ENCODE measurements at places on chromosomes 3 and 15. TPM values are rescaled to one million over a fixed set of nuclear protein-coding genes. Genes with fewer than 3 reads are reported as not detected.

- H3K27me3 ChIP-seq: no peaks in the 10 kb centered on the region
- peak; percentile 79 for DNase-seq
- H3K27ac ChIP-seq: no peak overlapping the region
- H3K4me3 ChIP-seq: no peak overlapping the region
- peaks cover 45% of the 10 kb centered on the region for H3K36me3 ChIP-seq
- H3K4me1 ChIP-seq: peaks cover 32% of the 10 kb centered on the region
These were observed 31.0 kb downstream of the POC1A start for GRCh38 chr3:52123106-52123725.

COMMD4 gene
- 103 TPM for total RNA-seq

DNA sequence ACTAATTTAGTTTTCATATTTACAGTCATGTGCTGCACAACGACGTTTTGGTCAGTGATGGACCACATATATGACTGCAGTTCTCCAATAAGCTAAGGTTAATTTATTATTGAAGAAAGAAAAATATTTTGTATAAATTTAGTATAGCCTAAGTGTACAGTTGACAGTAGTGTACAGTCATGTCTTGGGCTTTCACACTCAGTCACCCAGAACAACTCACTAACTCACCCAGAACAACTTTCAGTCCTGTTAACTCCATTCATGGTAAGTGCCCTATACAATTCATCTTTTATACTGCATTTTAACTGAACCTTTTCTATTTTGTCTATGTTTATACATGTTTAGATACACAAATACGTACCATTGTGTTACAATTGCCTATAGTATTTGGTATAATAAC, 3.8 kb upstream of the GABRR3 start:
- H3K4me1 ChIP-seq: peaks cover 9% of the 10 kb centered on the region
- H3K36me3 ChIP-seq: peaks cover 2% of the 10 kb centered on the region
- H3K4me3 ChIP-seq: no peak overlapping the region
- H3K27me3 ChIP-seq: peaks cover 38% of the 10 kb centered on the region
- H3K27ac ChIP-seq: peak overlapping the region; percentile 9

ASB14 gene
- total RNA-seq: not detected

DNA sequence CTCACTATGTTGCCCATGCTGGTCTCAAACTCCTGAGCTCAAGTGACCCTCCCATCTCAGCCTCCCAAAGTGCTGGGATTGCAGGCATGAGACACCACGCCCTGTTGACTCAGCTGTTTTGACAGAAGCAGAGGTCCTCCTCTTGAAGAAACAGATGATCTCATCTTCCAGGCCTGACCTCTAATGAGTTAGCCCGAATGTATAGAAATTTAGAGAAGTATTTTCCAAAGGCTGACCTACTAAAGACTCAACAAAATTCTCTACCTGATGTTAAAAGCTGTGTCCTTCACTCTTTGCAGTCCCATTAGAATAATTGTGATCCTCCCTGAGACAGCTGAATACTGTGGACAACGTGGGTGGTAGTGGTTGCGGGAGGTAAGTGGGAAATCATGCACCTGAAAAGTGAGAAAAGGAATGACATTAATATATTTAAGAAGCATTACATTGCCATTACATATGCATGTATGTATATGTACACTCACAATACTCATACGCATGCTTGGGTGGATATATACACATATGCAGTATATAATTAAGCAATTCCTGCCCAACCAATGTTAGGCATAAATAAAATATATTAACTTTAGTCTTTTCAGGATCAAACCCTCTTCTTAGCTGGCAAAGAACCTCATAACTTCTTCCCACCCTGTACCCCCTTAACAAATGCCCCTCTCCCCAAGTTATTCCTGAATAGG, 204.6 kb upstream of the NR2F2 start:
- DNase-seq: no peak
- H3K4me1 ChIP-seq: no peaks in the 10 kb centered on the region
- H3K27me3 ChIP-seq: no peaks in the 10 kb centered on the region

DNA sequence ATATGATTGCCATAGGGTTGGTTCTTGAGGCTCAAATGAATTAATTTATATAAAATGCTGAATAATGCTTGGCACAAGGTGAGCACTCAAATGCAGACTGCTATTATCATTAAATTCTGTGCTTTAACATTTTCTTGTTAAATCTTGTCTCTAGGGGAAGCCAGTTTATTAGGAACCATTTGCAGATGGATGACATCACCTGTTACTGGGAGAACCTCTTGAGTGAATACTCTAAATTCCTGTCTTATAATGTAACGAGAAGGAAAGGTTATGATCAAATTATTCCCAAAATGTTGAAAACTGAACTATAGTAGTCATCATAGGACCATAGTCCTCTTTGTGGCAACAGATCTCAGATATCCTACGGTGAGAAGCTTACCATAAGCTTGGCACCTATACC, 6.2 kb upstream of the TIMMDC1 start:
- H3K36me3 ChIP-seq: peaks cover 44% of the 10 kb centered on the region
- no peak for DNase-seq
- no peak overlapping the region for H3K4me3 ChIP-seq
- peaks cover 6% of the 10 kb centered on the region for H3K4me1 ChIP-seq

- DNase-seq: no peak
- no peaks in the 10 kb centered on the region for H3K36me3 ChIP-seq
- H3K27me3 ChIP-seq: peaks cover 4% of the 10 kb centered on the region
- no peaks in the 10 kb centered on the region for H3K4me1 ChIP-seq
- no peak overlapping the region for H3K4me3 ChIP-seq
These were observed 120.0 kb upstream of the ST8SIA2 start for GRCh38 chr15:92273723-92274122.

SCAANT1 gene
- total RNA-seq: not detected

GRCh38 chr15:63236272-63236671, 41.1 kb upstream of the APH1B start:
- peaks cover 36% of the 10 kb centered on the region for H3K36me3 ChIP-seq
- no peak for DNase-seq
- peaks cover 69% of the 10 kb centered on the region for H3K4me1 ChIP-seq
- no peak overlapping the region for H3K27ac ChIP-seq

- H3K36me3 ChIP-seq: no peaks in the 10 kb centered on the region
- peaks cover 18% of the 10 kb centered on the region for H3K27me3 ChIP-seq
These were observed 30.8 kb downstream of the CRYGS start for GRCh38 chr3:186513386-186513785.

- no peak overlapping the region for H3K4me3 ChIP-seq
- H3K27me3 ChIP-seq: peaks cover 2% of the 10 kb centered on the region
- H3K36me3 ChIP-seq: no peaks in the 10 kb centered on the region
- no peaks in the 10 kb centered on the region for H3K4me1 ChIP-seq
- no peak overlapping the region for H3K27ac ChIP-seq
- no peak for DNase-seq
These were observed 13.4 kb upstream of the KLF15 start for GRCh38 chr3:126370606-126371005.

- peaks cover 47% of the 10 kb centered on the region for H3K27me3 ChIP-seq
- no peak overlapping the region for H3K4me3 ChIP-seq
- peak; percentile 63 for DNase-seq
- H3K36me3 ChIP-seq: no peaks in the 10 kb centered on the region
- H3K27ac ChIP-seq: no peak overlapping the region
These were observed 7.0 kb upstream of the CD276 start for GRCh38 chr15:73677146-73677607.

MKRN3 gene
- total RNA-seq: 0.91 TPM

DNA sequence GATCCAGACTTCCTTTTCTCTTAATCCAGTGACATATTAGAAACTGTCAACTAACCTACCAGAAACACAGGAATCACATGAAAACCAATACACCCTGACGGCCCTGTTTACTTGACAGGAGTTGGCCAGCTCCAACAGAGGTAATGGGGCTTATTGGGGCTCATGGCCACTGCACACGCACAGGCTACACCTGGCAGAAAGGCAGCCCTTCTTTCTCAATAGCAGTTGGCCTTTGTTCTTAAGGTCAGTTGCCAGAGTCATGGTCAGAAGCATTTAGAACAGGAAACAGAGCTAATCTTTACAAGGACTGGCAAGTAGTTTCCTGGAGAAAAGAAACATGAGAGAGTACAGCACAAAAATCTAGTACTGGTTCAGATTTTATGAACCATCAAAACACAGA, 181.8 kb downstream of the MAGI1 start:
- no peaks in the 10 kb centered on the region for H3K27me3 ChIP-seq
- no peak for DNase-seq
- H3K4me3 ChIP-seq: no peak overlapping the region

DNA sequence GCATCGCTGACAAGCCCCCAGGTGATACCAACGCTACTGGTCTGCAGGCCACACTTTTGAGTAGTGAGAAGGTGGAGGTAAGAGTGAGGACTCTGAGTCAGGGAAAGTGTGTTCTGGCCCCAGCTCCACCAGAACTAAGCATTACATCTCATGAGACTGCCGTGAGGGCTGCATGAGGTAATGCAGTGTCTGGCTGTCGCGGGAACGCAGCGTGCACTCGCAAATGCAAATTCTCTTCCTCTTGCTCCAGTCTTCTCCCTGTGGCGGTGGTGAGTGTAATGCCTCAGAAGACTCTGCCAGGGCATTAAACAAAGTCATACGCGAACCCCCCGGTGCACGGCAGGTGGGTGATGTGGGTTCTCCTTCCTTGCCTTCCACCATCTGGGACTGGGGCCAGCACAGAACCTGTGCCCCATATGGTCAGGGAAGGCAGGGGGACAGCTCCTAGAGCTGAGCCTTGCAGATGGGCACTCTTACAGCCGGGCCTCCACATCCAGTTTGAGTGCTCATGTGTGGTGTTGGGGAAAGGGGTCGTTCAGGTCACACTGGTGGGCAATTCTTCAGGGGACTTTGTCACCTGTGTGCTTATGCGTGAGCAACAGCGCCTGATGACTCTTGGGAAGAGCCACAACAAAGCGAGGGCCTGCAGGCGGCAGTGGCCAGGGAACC, 175.8 kb downstream of the XXYLT1 start:
- H3K27ac ChIP-seq: no peak overlapping the region
- DNase-seq: no peak
- no peaks in the 10 kb centered on the region for H3K36me3 ChIP-seq
- H3K27me3 ChIP-seq: no peaks in the 10 kb centered on the region
- peaks cover 20% of the 10 kb centered on the region for H3K4me1 ChIP-seq

DNA sequence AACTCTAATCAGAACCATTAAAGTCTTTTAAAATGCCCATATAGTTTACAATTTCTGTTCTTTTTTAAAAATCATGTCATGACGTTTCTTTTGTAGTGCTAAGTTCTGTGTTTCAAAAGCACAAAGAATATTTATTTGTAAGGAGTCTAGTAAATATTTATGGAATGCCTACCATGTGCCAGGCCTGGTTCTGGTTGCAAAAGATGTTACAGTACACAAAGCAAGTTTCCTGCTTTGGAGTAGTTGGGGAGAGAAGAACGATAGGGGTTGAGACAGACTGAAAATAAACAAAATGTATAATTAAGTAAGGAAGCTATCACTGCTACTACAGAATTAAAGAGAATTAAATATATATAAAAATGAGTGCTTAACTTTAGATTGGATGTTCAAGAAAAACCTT, 86.8 kb upstream of the CMSS1 start:
- DNase-seq: no peak
- H3K27ac ChIP-seq: no peak overlapping the region
- H3K4me1 ChIP-seq: no peaks in the 10 kb centered on the region
- peaks cover 2% of the 10 kb centered on the region for H3K27me3 ChIP-seq

CASR gene
- total RNA-seq: not detected

DNA sequence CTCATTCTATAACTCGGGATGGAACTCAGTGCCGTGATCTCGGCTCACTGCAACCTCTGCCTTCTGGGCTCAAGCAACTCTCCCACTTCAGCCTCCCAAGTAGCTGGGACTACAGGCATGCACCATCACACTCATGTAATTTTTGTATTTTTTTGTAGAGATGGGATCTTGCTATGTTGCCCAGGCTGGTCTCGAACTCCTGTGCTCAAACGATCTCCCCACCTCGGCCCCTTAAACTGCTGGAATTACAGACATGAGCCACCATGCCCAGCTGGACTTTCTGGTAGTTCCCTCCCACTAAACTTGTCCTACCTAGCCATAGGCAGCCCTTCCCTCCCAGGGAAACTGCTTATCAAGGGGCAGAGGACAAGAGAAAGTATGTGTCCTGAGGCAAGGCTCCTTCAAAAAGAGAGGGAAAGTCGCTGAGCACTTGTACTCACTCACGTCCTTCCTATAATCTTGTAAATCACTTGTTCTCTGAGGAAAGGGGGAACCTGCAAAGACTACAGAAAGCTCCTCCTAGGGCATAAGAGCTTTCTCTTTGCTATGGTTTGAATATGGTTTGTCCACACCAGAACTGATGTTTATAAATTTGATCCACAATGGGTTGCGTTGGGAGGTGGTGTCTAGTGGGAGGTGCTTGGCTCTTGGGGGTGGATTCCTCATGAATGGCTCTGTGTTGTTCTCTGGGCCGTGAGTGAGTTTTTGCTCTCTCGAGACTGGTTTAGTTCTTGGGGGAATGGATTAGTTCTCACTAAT, 13.6 kb upstream of the TBL1XR1 start:
- no peak for DNase-seq
- no peaks in the 10 kb centered on the region for H3K27me3 ChIP-seq
- no peak overlapping the region for H3K27ac ChIP-seq
- no peak overlapping the region for H3K4me3 ChIP-seq

DNA sequence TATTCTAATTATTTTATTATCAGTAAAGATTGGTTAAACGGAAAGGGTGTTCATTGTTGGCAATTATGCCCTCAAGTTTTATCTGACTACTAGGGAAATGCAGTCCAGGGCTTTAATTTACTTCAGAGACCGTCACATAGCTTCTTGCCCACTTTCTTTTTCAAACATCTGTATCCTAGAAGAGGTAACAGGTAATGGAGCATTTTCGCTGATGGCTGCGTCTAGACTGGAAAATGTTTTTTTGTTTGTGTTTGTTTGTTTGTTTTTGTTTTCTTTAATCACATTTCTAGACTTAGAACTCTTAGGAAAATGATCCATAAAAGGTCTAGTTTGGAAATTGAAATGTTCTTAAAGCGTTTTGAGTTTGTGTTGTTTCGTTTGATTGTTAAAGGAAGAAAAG, 71.4 kb downstream of the ANXA2 start:
- peaks cover 42% of the 10 kb centered on the region for H3K27me3 ChIP-seq
- H3K36me3 ChIP-seq: no peaks in the 10 kb centered on the region
- no peak overlapping the region for H3K27ac ChIP-seq
- H3K4me1 ChIP-seq: no peaks in the 10 kb centered on the region
- DNase-seq: no peak

EBLN2 gene
- 5.9 TPM for total RNA-seq

DNA sequence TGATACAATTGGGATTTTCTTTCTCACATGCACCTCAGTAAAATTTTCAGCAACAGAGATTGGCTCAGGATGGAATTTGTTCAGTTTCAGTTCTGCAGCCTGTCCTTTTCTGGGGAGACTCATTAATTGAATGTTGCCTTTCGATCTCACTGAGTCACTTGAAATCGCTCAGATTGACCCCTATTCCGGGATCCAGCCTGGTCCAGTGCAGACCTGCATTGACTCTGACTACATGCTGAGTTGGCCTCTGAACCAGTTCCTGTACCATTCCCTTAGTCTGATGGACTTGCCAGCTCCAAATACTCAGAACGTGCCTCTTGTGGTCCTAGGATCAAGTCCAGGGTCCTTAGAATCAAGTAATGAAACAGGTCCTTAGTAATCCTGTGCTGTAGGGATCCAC, 9.4 kb downstream of the IGF1R start:
- DNase-seq: no peak
- H3K27me3 ChIP-seq: peaks cover 17% of the 10 kb centered on the region
- no peaks in the 10 kb centered on the region for H3K36me3 ChIP-seq
- H3K4me3 ChIP-seq: no peak overlapping the region
- H3K27ac ChIP-seq: no peak overlapping the region

GOLGA6L10 gene
- 0.84 TPM for total RNA-seq

PLSCR2 gene
- total RNA-seq: not detected

Measured in activated CD8-positive, alpha-beta T cell treated with anti-CD3 and anti-CD28 coated beads, Interleukin-2, amount 10 ng/mL, durations not matched to agents 7 days and 5 days (primary cell).